ENCODE measurements at places on chromosomes 1 and 21. TPM values are rescaled to one million over a fixed set of nuclear protein-coding genes. Genes with fewer than 3 reads are reported as not detected.

Gene DIO1
- total RNA-seq = not detected

Gene LRRC71
- not detected for total RNA-seq

Gene SPRR1B
- not detected for total RNA-seq

Gene PHF13
- 14.0 TPM for total RNA-seq

Gene SPRR1A
- total RNA-seq = not detected

Gene ANGPTL3
- total RNA-seq = not detected

Gene MRPL39
- total RNA-seq = 85.5 TPM

Gene BARHL2
- total RNA-seq = not detected

Gene GSTM3
- total RNA-seq = 7.5 TPM

Gene CLCA1
- total RNA-seq = not detected

Gene CACHD1
- 0.35 TPM for total RNA-seq

Gene CCDC185
- total RNA-seq = not detected

Gene MTARC1
- total RNA-seq = not detected

Gene AHDC1
- 11.5 TPM for total RNA-seq

Gene OR13G1
- total RNA-seq = not detected

Gene NUDT4B
- total RNA-seq = 0.69 TPM

Gene S100A7
- not detected for total RNA-seq

Gene KRTAP7-1
- total RNA-seq = not detected

Gene DSTYK
- total RNA-seq = 13.4 TPM

Measured in CD8-positive, alpha-beta memory T cell (primary cell).